Mesothelial cell of epicardium (in vitro differentiated cells): ENCODE measurements at places on chromosomes 7 and 10.

GRCh38 chr10:5565671-5566581 lies 41.2 kb downstream of the CALML3 start:
- DNase-seq, result no peak
- no peaks in the 10 kb centered on the region for H3K36me3 ChIP-seq
- H3K4me3 ChIP-seq, result no peak overlapping the region
- peak overlapping the region; percentile 77 for H3K27ac ChIP-seq

DNA sequence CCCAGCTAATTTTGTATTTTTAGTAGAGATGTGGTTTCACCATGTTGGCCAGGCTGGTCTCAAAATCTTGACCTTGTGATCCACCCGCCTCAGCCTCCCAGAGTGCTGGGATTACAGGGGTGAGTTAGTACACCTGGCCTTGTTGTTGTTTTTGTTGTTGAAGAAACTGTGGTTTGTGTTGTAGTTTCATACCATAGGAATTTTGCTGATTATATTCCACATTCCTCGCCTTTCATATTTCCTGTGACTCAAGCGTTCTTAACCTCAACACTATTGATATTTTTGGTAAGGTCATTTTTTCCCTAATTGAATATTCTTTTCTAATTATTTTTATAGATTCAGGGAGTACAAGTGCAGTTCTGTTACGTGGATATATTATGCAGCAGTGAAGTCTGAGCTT lies 16.7 kb downstream of the LIPF start:
- H3K27ac ChIP-seq, result no peak overlapping the region
- peaks cover 3% of the 10 kb centered on the region for H3K4me1 ChIP-seq
- no peak overlapping the region for H3K4me3 ChIP-seq
- peaks cover 16% of the 10 kb centered on the region for H3K27me3 ChIP-seq
- no peak for DNase-seq

GRCh38 chr7:116316838-116317628 lies 106.7 kb downstream of the TES start:
- DNase-seq, result no peak
- H3K27ac ChIP-seq, result no peak overlapping the region

DNA sequence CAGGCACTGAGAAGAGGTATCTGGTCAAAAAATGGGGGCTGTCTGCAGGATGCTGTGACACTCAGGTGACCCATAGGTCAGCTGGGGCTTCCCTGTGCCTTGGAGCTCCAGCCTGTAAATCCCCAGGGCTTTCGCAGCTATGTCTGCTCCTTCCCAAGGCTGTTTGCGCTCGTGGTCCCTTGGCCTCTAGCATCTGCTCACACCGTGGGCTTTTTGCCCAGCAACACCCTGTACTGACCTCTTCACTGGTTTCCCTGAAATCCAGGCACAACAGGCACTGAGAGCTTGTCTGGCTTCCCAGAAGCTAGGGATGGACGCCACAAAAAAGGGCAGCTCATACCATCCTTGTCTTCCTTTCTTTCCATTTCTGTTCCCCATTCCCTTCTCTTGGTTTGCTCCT lies 280.3 kb upstream of the HABP2 start:
- DNase-seq, result no peak
- peaks cover 10% of the 10 kb centered on the region for H3K4me1 ChIP-seq
- H3K4me3 ChIP-seq, result no peak overlapping the region
- H3K27ac ChIP-seq, result no peak overlapping the region
- peaks cover 2% of the 10 kb centered on the region for H3K36me3 ChIP-seq

GRCh38 chr7:102427019-102427405 lies 6.4 kb upstream of the ORAI2 start:
- H3K4me3 ChIP-seq, result no peak overlapping the region
- no peak overlapping the region for H3K27ac ChIP-seq
- DNase-seq, result no peak

DNA sequence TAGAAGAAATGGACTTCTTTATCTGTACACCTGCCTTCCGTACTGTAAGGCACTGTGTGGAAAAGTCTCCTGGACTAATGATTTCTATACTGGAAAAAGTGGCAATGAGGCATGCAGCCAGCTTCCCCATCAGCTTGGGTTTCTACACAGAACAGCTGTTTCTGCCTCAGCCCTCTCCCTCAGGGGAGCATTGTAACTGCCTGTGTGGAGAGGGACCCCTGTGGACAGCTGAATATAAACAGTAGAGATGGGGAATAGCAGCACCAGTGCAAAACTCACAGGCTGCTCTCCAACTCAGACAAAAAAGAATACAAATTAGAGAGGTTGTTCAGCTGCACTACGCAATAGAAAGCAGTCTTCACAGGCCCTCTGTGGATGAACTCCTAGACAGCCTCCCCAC lies 451.3 kb upstream of the MBL2 start:
- no peak overlapping the region for H3K4me3 ChIP-seq
- H3K27me3 ChIP-seq, result no peaks in the 10 kb centered on the region
- DNase-seq, result no peak

DNA sequence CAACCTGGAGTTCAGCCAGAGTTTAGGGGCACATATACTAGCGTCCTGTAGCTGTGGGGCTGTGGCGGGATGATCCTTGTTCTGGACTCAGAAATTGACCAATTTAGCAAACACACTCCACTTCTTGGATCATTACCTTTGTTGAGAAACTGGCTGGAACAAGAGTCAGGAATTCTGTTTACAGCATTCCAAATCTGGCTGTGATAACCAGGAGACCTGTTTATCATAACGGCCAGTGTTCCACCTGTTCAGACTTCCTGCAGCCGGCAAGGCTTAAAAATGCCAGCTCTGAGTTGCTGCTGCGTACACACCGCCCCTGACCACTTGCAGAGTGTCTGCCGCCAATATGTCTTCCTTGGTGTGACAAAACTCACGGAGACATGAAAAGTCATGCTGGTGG lies 64.8 kb downstream of the ARMC3 start:
- no peak overlapping the region for H3K4me3 ChIP-seq
- no peaks in the 10 kb centered on the region for H3K36me3 ChIP-seq
- no peak overlapping the region for H3K27ac ChIP-seq

DNA sequence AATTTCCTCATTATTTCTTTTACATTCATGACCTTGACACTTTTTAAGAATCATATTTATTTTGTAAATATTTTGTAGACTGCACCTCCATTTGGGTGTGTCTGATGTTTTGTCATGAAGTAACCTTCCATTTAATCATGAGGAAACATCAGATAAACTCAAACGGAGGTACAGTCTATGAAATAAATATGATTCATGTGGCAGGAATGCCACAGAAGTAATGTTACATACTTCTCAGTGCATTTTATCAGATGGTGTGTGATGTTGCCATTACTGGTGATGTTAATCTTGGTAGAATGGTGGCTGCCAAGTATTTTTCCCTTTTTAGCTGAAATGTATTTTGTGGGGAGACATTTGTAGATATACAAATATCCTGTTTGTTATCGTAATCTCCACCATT lies 64.9 kb downstream of the ZNF37A start:
- H3K4me3 ChIP-seq, result no peak overlapping the region
- no peaks in the 10 kb centered on the region for H3K27me3 ChIP-seq
- peaks cover 6% of the 10 kb centered on the region for H3K36me3 ChIP-seq
- no peak for DNase-seq
- H3K4me1 ChIP-seq, result no peaks in the 10 kb centered on the region
- H3K27ac ChIP-seq, result no peak overlapping the region

DNA sequence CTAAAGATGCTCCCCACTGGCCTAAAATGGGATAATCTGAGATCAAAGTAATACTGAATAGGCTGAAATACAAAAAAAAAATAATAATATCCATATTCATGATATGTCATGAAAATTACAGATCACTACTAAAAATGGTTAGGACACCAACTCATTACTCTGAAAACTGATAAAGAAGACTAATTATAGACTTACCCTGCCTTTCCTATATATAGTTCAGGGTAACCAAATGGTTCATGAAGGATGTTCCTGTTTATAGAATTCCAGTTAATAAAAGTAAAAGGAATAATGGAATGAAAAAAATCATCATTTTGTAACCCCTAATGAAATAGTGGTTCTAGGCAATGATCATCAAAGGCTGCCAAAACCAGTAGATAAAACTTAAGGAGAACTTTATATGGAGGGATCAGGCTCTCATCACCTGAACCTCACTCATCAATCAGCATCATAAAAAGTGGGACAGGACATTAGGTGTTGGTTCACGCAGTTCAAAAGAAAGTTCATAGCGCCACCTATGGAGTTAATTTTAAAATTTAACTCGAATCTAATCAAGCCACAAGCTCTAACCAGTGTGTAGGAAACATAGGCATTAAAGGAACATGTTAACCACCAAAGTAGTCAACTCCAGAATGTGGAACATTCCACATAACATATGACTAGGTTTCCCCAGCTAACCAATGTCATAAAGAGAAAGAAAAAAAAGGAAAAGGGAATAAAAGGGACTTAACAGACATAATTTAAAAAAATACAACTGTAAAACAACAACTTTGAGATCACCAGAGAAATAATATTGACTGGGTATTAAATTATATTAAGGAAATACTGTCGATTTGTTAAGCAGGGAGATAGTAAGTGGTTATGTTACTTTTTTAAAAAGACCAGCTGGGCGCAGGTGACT lies 35.7 kb downstream of the P4HA1 start:
- no peaks in the 10 kb centered on the region for H3K27me3 ChIP-seq
- peak overlapping the region; percentile 72 for H3K27ac ChIP-seq
- no peak overlapping the region for H3K4me3 ChIP-seq

GRCh38 chr7:131244259-131244852 lies 83.3 kb upstream of the MKLN1 start:
- H3K4me1 ChIP-seq, result no peaks in the 10 kb centered on the region
- DNase-seq, result no peak
- H3K4me3 ChIP-seq, result no peak overlapping the region
- H3K27me3 ChIP-seq, result peaks cover 4% of the 10 kb centered on the region
- no peaks in the 10 kb centered on the region for H3K36me3 ChIP-seq
- no peak overlapping the region for H3K27ac ChIP-seq

DNA sequence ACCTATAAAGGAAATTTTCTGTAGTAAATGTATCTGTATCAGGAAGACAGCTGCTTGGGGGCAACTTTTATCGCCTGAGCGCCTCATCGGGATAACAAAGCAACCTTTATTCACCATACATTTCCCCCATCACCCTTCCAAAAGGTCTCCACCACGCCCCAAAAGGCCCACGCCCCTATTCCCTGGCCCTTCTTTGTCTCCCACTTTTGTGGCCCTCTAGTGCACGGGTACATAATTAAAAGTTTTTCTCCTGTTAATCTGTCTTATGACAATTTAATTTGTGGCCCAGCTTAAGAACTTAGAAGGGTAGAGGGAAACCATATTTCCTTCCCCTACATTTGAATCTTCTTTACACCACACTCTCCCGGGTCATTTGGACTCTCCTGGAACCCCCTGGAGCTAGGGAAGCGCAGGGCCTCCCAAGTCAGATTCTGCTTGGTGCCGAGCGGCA lies 625 bp downstream of the RP9 start:
- peaks cover 12% of the 10 kb centered on the region for H3K27me3 ChIP-seq
- peak overlapping the region; percentile 86 for H3K4me3 ChIP-seq
- H3K27ac ChIP-seq, result peak overlapping the region; percentile 84
- no peaks in the 10 kb centered on the region for H3K36me3 ChIP-seq
- peaks cover 21% of the 10 kb centered on the region for H3K4me1 ChIP-seq
- DNase-seq, result no peak

GRCh38 chr10:50404021-50404773 lies 152.9 kb upstream of the ASAH2 start:
- no peak overlapping the region for H3K4me3 ChIP-seq
- DNase-seq, result no peak
- H3K36me3 ChIP-seq, result no peaks in the 10 kb centered on the region
- H3K27me3 ChIP-seq, result no peaks in the 10 kb centered on the region

DNA sequence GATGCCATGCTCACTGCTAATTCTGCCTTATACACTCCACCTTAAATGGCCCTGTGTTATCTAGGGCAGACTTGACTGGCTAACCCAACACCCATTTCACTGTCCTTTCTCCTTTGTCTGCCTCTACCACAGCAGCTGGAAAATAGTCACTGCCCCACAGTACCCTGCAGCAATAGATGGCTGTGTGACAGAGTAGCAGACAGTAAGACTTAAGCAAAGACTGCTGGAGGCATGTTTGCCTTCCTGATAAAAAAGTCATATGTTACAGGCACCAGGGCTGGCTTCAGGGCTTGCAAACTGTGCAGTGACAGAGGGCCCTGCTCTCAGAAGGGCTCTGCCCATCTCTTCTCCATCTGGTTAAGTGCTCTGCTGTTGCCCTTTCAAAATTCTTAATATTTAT lies 332.6 kb upstream of the GHITM start:
- no peak for DNase-seq
- H3K36me3 ChIP-seq, result peaks cover under 1% of the 10 kb centered on the region
- H3K4me1 ChIP-seq, result no peaks in the 10 kb centered on the region
- no peak overlapping the region for H3K4me3 ChIP-seq

DNA sequence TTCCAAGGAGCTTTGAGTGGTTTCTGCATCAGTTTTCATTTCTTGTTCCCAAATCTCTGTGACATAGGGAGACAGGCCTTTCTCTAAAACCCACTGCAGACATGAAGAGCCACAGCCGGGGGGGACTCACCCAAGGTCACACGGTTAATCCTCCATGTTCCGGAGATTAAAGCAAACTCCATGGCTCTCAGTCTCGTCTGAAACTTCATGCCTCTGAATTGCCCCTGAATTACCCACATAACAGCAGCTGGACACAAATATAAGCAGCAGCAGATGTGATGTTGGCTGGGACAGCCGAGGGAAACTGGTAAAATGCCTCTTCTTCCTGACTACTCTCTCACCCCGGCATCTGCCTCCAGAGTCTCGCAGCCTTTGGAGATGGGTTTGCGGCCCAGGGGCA lies 402.2 kb downstream of the DNAJB6 start:
- no peak overlapping the region for H3K4me3 ChIP-seq
- peaks cover 14% of the 10 kb centered on the region for H3K4me1 ChIP-seq
- no peaks in the 10 kb centered on the region for H3K36me3 ChIP-seq

DNA sequence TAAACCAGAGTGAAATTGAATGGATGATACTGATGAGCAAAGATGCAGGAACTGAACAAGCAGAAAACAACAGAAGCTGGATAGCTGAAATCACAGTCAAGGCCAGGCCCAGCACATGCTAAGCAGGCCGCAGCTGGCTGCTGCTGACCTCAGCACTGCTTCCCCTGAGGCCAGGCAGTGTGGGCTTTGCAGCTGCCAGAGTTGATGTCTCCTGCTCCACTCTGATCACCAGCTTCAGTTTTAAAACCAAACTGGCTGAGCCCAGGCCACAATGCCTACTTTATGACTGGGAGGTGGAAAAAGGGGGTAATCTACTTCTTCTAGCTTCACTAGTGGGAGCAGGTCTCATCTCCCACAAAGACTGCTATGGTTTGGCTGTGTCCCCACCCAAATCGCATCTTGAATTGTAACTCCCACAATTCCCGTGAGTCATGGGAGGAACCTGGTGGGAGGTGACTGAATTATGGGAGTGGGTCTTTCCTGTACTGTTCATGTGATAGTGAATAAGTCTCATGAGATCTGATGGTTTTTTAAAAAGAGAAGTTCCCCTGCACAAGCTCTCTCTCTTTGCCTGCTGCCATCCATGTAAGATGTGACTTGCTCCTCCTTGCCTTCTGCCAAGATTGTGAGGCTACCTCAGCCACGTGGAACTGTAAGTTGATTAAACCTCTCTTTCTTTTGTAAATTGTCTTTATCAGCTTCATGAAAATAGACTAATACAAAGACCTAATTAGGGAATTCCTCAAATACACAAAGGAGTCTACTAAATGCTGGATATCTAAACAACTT lies 136.4 kb upstream of the ITGB1 start:
- no peaks in the 10 kb centered on the region for H3K27me3 ChIP-seq
- peaks cover 2% of the 10 kb centered on the region for H3K36me3 ChIP-seq
- H3K4me1 ChIP-seq, result no peaks in the 10 kb centered on the region
- no peak overlapping the region for H3K4me3 ChIP-seq
- no peak for DNase-seq
